ENCODE measurements at places on chromosomes 4 and X.
A peak's percentile ranks its signal among the peaks of the same experiment; 100 is the strongest.

GRCh38 chr4:81215931-81216330, 909 bp upstream of the PRKG2 start:
- no peak for DNase-seq

DNA sequence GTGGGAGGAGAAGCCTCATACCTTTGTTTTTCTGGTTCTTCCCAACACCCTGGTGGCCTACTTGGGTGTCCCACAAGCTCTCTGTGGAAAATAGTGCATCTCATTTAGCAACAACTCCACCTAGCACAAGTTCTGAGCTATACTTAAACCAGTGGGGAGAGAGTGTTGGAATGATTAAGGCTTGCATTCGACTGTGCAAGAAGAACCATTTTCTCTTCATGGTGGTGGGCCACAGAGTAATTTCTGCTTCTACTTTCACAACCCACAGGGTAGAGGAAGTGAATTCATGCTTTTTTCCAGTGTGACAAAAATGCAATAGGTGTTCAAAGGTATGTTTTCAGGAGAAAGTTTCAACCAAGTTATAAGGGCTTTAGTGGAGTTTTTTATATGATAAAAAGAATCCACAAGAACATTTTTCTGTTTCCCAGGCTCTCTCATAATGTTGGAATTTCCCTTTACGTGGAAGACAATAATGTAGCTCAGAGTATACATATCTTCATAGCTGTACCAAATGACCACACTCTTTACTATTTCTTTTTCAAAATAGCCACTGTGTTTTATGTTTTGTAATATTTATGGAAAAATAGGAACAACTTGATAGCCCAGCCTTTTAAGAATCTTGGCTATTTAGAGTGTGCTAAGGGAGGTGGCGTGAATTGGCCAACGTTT, 80.3 kb upstream of the HHIP start:
- DNase-seq: no peak

DNA sequence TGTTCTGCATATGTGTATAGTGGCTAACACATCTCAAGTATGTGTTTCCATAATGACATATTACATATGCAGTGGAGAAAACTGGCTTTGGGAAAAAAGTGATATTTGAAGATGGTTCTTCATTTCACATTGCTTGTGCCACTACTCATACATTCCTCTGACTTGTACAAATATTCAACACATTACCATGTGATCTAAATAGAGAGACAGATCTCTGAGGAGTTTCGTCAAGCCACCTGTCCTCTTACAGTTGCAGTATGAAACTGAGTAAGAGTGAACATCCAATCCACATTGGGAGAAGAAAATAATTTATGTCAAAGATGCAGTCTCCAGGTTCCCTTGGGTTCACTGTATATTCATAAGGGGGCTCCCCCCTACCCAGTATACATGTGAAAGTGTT, 123.9 kb downstream of the KDR start:
- no peak for DNase-seq

DNA sequence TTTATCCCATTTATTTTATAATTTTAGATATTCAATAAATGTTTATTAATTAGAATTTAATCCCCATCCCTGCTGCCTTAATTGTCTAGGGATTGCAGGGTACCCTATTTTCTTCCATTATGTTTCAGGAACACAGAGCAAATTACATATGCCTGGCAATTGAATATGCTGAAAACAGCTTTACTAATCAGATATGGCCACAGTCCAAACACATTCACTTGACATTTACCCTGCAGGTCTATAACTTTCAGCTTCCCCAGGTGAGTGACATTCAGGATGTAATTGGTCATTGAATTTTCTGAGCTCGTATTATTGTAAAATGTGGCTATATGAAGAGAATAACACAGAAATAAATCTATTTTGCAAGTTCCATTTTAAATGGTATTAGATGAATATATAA, 218.7 kb upstream of the NDST4 start:
- DNase-seq: no peak

DNA sequence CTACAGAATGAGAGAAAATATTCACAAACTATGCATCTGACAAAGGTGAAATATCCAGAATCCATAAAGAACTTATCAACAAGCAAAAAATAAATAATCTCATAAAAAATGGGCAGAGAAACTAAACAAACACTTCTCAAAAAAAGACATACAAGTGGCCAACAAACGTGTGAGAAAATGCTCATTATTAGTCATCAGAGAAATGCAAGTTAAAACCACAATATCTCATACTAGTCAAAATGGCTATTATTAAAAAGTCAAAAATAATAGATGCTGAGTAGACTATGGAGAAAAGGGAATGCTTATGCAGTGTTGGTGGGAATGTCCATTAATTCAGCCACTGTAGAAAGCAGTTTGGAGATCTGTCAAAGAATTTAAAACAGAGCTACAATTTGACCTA, 533.3 kb downstream of the TMA16 start:
- DNase-seq: no peak

GRCh38 chr4:13484749-13485221, 645 bp upstream of the RAB28 start:
- DNase-seq: no peak

GRCh38 chr4:180650273-180650672, 1592.9 kb upstream of the TENM3 start:
- no peak for DNase-seq

DNA sequence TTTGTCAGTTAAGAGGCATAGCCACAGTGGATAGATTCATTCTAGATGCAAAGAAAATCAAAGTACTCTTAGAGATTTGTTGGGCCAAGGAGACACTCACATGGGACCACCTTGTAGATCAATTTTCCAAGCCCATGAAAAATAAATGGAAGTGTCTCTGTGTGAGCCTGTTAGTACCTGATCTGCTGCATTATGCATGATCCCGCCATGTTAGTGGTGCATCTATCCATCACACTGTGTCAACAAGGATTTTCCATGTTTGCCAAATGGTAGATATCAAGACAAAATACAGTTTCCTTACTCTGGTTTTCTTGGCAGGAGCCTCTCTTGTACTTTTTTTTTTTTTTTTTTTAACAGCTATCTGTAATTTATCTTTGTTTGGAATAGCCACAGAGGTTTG, 112.4 kb downstream of the EGF start:
- no peak for DNase-seq

GRCh38 chr4:77175201-77175611, 18.2 kb downstream of the CCNG2 start:
- DNase-seq: peak; percentile 66

- no peak for DNase-seq
These were observed 52.5 kb upstream of the RPL34 start for GRCh38 chr4:108567831-108568230.

DNA sequence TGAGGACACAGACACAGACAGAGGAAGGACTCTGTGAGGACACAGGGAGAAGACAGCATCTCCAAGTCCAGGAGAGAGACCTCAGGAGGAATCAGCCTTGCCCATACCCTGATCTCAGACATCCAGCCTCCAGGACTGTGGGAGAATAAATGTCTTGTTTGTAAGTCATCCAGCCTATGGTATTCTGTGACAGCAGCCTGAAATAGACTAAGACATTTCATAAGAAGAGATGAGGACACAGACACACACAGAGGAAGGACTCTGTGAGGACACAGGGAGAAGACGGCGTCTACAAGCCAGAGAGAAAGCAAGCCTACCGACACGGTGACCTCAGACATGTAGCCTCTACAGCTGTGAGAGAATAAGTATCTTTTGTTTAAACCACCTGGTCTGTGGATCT, 112.1 kb downstream of the DHRSX start:
- no peak for DNase-seq

DNA sequence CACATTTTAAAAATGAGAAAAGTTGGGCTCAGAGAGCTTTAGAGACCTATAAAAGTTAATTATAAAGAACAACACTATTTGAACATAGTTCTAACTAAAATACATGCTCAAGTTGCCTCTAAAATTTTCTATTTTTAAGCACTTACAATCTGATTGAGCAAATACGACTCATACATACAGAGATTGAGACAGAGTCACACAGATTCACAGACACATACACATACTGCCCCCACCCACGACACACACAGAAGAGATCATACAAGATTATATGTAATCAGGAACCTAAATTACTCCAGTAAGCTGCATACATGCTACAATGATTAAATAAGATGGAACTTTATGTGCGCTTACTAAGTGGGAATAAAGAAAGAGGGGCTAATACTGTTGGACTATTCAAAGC, 2.7 kb upstream of the ASB5 start:
- no peak for DNase-seq

GRCh38 chr4:10925996-10926395, 241.4 kb upstream of the CLNK start:
- DNase-seq: peak; percentile 59

DNA sequence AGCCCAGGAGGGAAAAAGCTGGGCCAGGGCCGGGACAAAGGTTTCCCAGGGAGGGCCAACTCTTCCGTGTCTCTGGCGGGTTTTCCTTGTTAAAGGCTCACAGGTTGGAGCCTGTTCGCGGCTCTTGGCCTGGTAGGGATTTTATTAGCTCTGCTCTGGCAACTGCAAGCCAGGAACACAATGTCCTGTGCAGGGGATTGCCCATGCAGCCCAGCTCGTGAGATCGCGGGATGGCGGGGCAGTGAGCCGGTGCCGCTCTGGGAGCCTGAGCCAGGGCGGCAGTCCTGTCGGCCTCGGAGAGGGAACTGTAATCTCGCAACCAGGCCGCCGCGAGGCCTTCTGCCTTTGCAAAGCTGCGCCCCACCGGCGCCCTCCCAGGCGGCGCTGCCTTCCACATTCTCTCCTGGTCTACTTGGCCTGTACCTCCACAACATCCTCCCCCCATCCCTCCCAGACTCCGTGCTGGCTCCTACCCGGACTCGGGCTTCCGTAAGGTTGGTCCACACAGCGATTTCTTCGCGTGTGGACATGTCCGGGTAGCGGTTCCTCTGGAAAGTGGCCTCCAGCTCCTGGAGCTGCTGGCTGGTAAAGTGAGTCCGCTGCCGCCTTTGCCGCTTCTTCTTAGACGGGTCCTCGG, 2.1 kb downstream of the PITX2 start:
- DNase-seq: peak; percentile 67

DNA sequence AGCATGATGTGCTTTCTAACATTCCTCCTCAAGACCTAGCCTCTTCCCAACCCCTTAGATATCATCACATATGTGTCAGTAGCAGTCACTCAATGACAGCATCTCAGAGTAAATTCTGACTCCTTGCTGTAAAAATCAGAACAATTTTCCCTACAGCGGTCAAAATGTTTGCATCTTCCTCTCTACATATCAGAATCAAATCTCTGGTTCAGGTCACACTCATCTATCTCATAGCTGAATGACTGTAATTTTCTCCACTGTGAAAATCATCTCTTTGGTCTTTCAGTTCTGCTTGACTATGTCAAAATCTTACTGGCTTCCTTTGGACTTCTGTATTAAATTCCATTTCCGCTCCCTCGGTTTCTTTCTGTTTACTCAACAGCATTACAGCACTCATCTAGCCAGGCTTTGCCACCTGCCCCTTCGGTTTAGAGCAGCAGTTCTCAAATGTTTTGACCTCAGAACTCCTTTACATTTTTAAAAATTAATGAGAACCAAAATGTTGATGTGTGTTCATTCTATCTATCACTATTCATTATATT, 57.3 kb downstream of the AGA start:
- DNase-seq: no peak

DNA sequence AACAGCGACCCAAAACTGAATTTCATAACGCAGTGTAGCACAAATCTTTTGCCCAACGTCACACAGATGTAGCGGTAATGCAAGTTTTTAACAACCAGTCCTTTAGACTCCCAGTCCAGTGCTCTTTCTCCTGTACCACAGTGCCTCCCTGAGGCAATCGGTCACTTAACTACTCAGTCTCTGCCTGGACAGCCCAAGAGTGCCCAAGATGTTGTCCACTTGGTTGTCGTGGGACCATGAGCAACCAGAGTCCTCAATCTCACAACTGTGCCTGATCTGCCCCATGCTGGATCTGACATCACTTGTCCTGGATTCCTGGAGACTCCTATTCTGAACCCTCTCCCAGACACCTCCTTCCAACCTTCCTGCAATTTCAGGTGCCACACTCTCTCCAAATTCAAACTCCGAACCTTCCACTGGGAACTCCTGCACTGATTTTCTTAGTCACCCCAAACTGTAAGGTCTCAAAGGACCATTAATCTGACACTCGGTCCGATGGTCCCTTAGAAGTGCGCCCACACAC, 702 bp downstream of the MMGT1 start:
- DNase-seq: no peak

GRCh38 chr4:3355266-3355748, 62.5 kb downstream of the RGS12 start:
- no peak for DNase-seq

DNA sequence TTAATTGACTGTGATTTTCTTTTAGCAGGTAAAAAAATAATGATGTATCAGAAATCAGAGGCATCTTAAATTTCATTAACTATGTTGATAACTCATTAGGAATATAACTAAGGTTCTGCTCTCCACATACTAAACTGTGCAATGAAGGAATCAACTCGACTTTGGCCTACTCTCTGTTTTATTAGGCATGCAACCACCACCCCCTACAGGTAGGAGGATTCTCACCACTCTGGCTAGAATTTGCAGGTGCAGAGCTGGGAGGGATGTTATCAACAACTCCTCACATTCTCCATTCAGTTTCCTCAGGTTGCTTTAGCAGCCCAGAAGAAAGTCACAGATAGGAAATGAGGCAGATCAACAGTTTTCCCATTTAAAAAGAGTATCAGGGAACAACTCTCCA, 160.1 kb downstream of the COX18 start:
- no peak for DNase-seq

DNA sequence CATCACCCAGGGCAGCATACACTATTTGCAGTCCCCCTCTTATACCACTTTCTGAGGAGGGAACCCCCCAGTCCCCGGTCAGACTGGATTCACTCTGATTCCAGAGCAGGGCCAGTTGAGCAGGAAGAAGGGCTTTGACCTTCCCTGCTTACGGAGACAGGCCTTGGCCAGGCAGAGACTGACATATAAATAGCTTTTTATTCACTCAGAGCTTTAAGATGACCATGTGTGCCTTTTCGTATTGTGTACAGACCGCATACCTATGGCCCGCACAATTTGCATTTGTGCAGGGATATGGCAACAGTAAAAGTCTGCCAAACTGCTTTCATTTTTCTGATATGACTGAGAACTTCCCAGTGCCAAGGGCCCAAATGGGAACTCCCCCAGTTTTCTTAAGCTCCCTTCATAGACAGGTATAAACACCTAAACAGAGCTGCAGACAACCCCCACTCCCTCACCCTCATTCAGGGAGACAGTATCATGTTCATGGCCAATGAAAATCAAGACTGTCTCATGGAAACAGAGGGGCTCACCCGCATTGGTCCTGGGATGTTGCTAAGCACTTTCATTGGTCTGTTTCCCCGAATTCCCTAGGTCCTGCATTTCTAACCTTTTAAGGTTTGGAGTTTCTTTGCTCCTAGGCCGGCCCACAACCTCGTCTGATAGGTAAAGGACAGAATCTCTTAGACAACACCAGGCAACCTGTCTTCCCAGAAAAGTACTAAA, 86.0 kb downstream of the RTL5 start:
- DNase-seq: no peak

GRCh38 chrX:30504309-30504708, 73.3 kb downstream of the TASL start:
- DNase-seq: peak; percentile 30

DNA sequence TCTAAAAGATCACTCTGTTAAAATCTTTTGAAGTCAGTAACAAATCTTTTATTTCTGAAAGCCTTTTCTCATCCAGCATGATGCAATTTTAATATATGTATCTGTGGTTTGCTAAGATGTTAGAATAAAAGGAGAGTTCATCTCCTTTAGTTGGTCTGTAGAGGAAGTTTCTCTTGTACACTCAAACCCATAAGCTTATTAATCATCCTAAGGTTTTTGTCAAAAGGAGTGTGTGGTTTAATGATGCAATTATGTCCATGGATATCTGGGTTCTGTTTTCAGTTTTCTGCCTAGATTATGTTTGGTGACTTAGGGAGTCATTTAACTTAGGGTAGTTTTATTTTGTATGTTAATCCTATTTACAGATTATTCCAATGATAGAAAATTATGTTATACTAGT, 52.1 kb upstream of the NDST4 start:
- no peak for DNase-seq

Data from neuronal stem cell (in vitro differentiated cells).